ENCODE measurements at places on chromosomes 11 and 22.

DNA sequence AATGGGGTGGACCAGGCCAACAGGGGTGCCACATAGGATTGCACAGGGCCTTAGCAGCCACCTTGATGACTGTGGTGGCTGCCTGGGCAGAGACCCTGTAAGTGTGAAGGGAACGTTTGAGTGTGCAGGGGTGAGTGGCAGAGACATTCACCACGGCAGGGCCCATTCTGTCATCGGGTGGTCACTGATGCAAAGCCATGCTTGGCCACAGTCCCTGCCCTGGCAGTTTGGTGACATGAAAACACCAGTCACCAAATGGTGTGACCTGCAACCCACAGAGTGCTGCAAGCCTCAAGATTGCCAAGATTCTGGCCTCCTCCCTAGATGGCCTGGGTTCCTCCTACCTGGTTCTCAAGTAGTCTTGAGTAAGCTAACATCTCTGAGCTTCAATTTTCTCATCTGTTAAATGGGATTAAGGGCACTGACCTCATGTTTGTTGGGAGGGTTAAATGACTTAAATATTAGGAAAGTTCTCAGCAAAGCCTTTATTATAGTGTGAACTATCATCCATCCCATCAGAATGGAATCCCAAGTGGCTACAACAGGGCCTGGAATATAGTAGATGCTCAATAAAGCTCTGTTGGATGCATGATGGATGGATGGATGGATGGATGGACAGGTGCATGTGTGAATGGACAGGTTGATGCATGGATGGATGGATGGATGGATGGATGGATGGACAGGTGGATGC is 53.0 kb downstream of the MACROD1 start:
- DNase-seq = no peak

GRCh38 chr22:46352691-46353386 is 17.3 kb downstream of the TRMU start:
- DNase-seq = peak; percentile 30

- DNase-seq = no peak
These were observed 1.9 kb downstream of the OR52M1 start for GRCh38 chr11:4546878-4547277.

GRCh38 chr11:15913261-15913660 is 443.1 kb downstream of the SOX6 start:
- DNase-seq = peak; percentile 15

- no peak for DNase-seq
These were observed 11.3 kb upstream of the ALG8 start for GRCh38 chr11:78150754-78151153.

- DNase-seq = no peak
These were observed 78.5 kb downstream of the TENM4 start for GRCh38 chr11:79362206-79362757.

- DNase-seq = peak; percentile 2
These were observed 328.3 kb downstream of the FAT3 start for GRCh38 chr11:92552942-92553341.

DNA sequence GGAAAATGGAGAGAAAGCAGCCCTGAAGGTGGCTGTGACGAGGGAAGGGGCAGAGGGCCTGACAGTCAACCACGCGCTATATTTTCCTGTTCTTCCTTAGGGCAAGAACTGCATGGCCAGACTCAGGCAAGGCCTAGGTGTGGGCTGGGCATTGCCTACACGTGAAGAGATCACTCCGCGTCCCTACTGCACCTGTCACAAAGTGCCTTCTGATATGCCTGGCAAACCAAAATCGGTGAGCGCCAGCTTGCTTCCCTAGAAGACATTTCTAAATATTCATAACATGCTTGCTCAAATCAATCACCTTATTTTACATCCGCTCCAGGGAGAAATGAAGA is 6.3 kb downstream of the TMEM121B start:
- DNase-seq = no peak

GRCh38 chr11:69539416-69540117 is 58.1 kb downstream of the LINC01488 start:
- no peak for DNase-seq

DNA sequence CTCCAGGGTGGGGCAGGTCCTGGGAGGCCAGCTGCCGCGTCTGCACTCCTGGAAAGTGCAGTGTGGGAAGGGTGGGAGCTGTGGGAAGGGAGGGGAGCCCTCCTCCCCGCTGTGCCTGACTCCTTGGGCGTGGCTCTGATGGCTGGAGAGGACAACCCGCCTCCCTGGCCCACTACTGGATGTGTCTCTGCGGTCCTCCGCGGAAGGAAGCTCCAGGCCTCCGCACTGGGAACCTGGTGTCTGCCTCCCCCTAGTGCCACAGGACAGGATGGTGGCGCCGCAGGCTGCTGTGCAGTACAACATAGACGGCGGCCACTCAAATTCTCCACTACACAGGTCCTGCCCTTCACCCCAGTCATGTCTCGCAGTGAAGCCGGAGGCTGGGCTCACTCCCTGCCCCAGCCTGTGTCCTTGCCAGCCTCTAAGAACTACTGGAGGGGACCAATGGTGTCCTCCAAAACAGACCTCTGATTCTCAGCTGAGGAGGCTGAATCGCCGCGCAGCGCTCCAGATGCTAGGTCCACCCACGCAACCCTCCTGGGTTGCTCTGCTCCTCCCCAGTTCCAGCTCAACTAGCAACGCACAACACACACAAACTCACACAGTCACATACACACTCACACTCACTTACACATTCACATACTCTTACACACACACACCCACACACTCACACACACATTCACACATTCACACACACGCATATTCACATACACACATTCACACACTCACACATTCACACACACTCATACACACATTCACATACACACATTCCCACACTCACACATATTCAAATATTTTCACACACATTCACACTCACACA is 12.4 kb upstream of the DSCAML1 start:
- peak; percentile 63 for DNase-seq

DNA sequence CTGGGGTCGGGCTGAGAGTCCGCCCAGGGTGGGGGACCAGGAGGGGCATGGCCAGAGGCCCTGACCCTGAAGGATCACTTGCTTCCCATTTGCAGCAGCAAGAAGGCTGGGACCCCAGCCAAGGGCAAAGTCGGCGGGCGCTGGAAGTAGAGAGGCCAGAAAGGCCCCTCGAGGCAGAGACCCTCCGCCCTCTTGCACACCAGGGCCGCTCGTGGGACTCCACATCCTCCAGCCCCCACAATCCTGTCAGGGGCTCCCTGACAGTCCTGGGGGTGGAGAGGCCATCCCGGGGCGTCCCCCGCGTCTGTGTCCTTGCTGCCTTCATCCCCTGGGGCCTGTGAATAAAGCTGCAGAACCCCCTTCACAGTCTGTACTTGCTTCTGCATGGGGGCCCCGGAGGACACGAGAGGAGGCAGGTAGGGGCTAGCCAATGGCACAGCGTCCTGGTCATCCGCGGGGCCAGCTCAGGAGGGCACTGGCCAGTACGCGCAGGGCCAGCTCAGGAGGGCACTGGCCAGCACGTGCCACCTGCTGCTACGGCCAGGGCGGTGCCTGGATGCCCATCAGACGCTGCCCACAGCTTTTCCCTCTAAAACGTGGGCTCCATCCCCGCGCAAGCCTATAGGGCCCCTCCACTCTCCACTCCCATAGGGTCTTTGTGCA is 8.7 kb upstream of the MRPL23 start:
- no peak for DNase-seq

DNA sequence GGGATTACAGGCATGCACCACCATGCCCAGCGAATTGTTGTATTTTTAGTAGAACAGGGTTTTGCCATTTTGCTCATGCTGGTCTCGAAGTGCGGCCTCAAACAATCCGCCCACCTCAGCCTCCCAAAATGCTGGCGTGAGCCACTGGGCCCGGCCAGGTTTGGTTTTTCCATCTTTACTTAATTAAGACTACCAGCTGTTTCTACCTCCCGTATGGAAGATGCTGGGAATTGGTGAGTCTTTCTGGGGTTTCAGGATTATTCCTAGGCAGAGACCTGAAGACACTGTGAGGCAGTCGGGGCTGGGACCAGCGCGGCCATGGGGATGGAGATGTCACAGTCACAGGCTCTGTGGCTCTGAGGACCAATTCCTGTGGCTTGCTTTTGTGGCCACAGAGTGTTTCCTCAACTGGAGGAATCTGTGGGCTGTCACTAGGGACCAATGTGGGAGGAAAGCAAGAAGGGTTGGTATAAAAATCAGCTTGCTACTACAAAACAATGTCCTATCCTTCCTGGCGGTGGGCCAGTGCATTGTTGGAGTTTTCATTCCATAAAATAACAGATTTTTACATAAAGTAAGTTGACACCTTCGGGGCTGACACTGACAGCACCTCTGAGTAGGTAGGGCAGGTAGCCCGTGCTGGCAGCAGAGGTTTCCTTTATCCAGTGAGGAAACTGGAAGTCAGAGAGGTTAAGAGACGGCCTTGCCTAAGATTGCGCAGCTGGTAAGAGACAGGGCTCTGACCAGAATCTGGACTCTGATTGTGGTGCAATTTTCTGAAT is 8.4 kb upstream of the FTH1 start:
- DNase-seq = no peak

DNA sequence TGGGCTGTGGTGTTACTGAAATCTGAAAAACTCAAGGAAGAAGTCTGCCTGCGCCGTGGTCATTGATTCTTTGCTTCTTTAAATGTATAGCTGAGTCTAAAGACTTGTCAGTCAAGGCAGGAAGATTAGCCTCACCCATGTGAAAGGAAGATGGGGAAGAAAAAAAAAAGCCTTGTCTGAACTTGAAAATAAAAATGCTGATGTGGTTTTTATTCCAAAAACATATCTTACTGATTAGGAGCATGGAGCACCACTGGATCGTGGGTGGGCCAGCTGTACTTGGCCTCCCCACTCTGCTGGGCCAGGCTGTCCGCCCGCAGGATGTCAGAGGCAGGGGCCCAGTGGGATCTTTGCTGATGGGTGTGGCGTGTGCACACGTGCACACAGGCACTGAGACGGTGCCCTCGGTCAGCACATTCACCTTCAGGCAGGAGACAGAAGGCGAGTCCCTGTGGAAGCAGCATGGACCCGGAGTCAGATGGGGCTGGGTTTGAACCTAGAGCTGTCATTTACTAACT is 111.9 kb downstream of the WNT7B start:
- no peak for DNase-seq

- no peak for DNase-seq
These were observed 404.3 kb downstream of the MN1 start for GRCh38 chr22:27397036-27397953.

- DNase-seq = no peak
These were observed 1504.8 kb downstream of the BRD1 start for GRCh38 chr22:48322907-48323306.

- DNase-seq = no peak
These were observed 49.9 kb downstream of the BIRC2 start for GRCh38 chr11:102396708-102397563.

DNA sequence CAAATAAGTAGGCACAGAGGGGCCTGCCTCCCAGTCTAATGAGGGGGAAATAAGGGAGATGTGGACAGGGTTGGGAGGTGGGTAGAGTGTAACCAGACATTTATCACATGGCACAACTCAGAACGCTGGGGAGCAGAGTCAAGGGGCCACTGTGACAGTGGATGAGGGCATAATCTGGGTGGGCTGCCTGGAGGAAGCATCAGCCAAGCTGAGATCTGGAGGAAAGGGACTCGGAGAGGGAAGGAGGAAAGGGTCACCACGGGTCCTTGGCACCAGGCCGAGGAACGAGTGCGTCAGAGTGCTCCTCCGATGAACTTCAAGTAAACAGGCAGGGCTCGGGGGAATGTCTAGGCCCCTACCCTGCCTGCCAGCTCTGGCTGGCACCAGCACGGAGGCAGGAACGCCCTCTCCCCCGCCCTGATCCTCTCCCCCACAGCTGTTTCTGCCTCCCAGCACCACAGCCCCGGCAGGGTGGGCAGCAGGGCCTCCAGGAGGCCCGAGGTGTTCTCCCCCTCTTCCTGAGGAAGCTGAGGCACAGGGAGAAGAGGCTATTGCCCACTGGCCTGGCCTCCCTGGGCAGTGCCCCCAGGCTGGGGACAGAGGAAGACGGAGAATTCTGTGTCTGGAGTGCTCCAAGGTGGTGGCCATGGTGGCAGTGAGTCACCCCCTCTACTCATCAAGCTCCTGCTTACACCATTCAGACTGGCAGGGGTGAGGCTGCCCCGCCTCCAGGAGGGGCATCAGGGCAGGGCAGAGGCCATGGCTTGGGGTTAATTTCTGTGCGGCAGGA is 4.2 kb downstream of the ALDH3B1 start:
- peak; percentile 83 for DNase-seq

GRCh38 chr11:70631624-70632047 is 233.3 kb downstream of the CTTN start:
- no peak for DNase-seq

DNA sequence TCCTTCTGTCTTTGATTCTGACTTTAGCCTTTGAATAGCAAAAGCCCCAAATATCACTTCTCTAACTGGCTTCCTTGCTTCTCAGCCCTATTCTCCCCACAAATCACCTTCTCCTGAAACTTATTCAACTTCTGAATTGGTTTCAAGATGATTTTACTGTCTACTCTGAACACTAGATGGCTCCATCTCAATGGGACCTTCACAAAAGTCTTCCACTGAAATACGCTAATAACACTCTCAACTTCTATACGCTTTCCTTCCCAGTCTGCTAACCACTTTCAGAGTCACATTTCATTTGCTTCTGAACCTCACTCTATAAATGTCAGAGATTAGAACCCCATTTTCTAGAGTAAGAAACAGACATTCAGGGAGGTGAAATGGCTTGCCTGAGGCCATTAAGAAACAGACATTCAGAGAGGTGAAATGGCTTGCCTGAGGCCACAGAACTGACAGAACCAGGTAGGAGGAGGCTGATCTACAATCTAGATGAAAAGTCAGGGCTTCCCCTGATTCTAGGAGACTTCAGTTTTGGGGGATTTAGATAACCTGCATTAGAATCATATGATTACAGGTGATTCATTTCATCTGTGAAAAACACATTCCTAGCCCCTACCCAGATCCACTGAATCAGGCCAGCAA is 20.6 kb downstream of the MORC2 start:
- DNase-seq = peak; percentile 36

- DNase-seq = peak; percentile 43
These were observed 143.2 kb downstream of the BBOX1 start for GRCh38 chr11:27183672-27184457.

DNA sequence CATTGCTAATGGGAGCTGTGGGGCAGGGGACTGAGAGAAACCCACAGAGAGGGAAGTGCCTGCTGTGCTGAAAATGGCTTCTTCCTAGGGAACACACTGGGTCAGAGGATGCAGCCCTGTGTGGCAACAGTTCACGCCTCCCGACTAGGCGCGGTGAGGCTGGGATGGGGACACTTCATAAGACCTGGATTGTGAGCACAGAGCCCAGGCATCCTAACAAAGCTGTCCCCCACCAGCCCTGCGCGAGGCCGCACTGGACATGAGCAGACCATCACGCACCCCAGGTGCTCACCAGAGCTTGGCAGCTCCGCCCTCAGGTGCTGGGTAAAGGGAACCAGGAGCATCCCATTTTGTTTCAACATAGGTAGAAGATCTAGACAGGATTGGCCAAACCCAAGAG is 1.8 kb upstream of the KRTAP5-4 start:
- no peak for DNase-seq
